ENCODE measurements at places on chromosomes 11 and 22.
A peak's percentile ranks its signal among the peaks of the same experiment; 100 is the strongest.

DNA sequence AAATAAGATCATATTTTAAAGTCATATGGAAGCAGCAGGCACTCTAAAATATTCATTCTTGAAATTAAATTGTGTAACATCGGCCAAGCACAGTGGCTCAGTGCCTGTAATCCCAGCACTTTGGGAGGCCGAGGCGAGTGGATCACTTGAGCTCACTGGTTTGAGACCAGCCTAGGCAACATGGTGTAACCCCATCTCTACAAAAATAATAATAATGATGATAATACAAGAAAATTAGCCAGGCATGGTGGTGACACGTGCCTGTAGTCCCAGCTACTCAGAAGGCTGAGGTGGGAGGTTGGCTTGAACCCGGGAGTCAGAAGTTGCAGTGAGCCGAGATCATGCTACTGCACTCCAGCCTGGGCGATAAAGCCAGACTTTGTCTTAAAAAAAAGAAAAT lies 77.4 kb downstream of the TRIM29 start:
- DNase-seq: no peak

DNA sequence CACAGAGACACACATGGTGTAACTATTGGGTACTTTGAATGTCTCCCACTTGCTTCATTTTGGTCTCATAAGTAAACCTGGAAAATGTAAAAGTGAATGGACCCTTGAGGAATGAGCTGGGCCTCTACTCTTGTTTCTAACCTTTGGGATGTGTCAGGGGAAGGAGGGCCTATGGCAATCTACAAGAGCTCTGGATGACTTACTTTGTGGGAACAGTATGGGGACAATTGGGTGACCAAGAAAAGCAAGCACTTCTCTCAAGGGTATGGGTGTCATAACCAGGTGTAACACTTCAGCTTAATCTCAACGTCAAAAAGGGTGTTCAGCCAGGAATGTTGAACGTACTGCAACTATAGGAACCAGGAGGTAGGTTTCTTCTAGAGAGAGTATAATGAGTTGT lies 144.0 kb downstream of the OPCML start:
- DNase-seq: no peak

DNA sequence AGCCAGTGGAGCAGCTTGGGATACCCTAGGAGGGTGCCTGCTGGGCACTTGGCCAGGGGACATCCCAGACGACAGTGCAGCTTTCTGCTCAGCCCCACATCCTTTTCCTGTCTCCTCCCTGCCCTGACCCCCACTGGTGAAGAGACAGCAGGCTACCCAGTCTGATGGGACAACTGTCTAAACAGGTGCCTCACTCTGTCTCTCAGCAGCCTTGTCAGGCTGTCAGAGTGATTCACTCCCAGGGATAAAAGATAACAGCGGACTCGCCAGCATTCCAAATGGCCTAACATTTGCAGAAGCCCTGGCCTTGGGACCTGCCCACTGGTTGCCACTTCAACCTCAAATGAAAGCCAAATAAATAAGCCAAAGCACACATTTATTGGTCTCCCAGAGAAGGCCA lies 318.6 kb upstream of the PLET1 start:
- no peak for DNase-seq

GRCh38 chr11:121437686-121438078 lies 14.4 kb upstream of the SORL1 start:
- no peak for DNase-seq

DNA sequence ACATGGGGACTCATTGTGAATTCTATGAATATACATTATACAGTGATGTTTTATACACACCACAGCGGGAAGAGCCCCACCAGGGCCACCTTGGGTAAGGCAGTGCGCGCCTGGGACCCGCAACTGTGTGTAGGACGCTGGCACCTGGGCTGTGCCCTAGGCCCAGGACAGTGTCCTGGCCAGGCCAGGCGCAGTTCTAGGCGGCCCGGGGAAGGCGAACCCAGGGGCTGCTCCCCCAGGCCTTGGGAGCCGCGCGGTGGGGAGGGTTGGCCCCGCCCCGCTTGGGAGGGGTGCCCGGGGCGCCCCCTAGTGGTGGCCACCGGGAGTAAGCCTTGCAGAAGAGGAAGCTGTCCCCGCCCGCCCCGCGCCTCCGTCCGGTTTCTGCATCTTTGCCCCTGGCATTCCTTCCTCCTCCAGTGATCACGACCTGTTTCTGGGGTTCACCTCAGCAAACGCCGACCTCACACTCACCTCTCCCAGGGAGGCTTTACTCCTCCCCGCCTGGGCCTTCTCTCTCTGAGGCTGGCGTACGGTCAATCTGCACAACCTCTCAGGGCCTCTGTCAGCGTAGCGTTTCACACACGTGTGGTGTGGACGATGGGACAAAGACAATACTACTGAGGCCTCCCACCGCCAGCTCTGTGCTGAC lies 9.5 kb upstream of the EHD1 start:
- DNase-seq: peak; percentile 85

DNA sequence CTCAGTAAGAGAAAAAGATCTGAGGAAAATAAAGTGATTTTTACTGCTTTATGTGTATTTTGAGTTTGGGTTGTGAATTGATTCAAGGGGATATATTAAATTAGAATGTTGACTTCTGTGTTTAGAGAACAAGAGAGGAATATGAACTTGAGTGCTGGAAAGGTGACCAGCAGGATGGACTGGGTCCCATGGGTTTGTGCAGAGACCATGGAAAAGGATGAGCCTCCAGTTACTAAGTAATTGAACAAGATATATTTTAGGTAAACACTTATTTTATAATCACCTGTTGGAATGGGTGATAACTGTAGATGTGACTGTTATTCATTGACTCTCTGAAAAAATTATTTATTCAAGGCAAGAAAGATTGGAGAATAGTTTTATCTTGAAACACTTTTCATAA lies 82.0 kb upstream of the TOP3B start:
- no peak for DNase-seq

DNA sequence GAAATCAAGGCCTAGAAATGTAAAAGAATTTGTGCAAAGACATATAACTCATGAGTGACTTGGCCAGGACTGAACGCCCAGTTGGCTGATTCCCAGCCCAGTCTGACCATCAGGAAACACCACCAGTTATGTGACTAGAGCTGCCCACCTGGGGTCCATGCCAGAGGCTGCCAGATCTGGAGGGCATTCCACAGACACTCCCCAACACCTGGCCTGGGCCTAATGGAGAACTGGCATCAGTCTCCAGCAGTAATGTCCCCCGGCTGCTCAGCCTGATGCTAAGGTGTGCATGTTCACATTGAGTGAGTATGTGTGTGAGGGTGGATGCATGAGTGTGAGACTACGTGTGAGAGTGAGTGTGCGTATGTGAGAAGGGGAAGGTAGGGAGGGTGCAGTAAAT lies 15.7 kb downstream of the PLAAT3 start:
- DNase-seq: no peak

- no peak for DNase-seq
Measured at GRCh38 chr11:79458709-79459108, 17.9 kb upstream of the TENM4 start.

DNA sequence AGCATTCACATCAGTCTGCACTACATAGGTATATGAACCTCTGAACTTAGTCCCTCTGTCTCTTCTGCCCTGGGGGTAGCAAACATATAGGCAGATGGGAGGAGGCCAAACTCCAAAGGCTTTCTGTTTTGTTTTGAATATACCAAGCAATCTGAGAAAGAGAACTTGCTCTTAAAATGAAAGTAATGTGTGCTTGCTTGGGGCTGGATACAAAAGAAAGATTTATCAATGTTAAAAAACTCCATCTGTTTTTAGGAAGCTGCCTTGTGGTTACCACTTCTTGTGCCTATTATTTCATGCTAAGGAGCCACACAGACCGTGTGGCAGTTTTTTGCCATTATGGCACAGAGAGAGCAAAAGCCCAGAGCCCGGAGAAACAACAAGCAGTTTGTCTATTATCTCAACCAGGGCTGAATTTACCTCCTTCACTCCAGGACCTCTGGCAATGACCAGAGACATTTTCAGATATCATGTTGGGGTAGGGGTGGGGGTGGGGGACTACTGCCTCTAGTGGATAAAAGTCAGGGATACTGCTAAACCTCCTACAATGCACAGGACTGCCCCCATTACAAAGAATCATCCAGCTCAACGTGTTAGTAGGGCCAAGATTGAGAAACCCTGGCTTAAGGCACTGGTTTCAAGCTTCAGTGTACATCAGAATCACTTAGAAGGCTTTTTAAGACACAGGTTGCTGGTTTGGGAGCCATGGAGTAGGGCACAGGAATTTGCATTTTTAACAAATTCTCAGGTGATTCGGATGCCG lies 124.2 kb downstream of the APIP start:
- DNase-seq: no peak

GRCh38 chr22:32475468-32476010 lies 928 bp downstream of the FBXO7 start:
- peak; percentile 55 for DNase-seq

DNA sequence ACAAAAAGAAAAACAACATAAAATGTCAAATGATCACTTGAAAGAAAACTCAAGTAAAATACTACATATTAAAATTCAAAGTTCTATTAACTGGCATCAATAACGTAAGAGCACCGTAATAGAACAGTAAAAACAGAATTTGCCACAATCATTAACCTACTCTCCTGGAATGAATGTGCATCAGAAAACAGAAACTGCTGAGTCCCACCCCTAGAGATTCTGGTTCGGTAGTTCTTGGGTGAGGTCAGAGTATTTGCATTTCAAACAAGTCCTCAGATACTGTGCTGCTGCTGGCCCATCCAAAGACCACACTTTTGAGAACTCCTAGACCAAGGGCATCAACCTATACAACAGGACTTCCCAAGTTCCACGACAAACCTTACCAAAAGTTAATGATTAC lies 23.5 kb downstream of the PITPNB start:
- no peak for DNase-seq

DNA sequence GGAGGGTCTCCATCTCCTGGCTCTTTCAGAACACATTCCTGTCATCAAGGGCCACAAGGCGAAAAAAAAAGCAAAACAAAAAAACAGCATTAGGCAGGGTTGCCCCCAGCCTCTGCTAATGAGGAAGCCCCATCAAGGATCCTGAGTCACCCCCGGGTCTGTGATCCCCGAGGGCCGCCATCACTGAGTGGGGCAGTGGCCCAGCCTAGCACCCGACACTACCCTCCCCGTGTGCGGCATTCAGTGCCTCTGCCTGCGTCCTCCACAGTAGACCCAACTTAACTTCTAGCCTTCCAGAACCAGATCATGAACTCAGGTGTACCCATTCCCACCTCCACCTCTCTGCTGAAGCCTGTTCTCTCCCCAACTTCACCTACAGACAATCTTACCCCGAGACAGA lies 6.6 kb upstream of the CDC42EP1 start:
- DNase-seq: no peak

GRCh38 chr11:111759778-111760407 lies 6.3 kb downstream of the PPP2R1B start:
- DNase-seq: no peak

GRCh38 chr11:119755356-119756071 lies 26.5 kb upstream of the NECTIN1 start:
- no peak for DNase-seq

DNA sequence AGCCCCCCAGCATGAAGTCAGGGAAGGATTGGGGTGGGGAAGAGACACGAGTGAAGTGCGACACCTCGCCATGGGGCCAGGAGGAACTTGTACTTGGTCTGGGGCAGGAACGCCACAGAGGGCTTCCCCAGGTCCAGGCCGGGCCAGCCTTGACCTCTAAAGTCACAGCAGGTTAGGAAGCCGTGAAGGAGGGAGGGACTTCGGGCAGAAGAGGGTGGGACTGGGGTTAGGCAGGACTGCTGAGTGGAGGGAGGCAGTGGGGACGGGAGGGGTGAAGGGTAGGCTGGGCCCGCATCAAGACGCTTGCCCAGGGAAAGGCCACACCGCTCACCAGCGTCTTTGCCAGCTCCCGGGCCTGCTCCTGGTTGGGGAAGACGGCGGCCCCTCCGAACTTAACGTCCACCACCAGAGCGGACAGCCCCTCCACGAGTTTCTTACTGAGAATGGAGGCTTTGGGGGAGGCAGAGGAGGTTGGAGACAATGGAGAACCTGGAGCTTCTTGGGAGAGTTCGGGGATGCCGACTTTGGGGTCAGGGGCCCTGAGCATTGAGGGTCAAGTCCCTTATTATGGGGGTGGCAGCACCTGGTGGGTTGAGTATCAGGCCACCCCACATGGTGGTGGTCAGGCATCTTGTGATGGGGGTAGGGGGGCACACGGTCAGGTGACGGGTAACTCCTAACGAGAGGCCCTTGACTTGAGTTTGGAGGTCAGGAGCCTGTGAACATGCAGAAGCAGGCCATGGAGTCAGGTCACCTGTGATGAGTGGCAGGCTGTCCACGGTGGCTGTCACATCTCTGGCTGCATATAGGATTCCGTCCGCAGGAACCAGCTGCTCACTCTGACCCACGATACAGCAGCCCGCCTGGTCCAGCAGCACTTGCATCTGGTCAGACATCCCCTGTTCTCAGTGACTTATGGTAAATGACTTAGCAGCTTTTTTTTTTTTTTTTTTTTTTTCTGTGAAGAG lies 1.7 kb upstream of the SCO2 start:
- DNase-seq: no peak

DNA sequence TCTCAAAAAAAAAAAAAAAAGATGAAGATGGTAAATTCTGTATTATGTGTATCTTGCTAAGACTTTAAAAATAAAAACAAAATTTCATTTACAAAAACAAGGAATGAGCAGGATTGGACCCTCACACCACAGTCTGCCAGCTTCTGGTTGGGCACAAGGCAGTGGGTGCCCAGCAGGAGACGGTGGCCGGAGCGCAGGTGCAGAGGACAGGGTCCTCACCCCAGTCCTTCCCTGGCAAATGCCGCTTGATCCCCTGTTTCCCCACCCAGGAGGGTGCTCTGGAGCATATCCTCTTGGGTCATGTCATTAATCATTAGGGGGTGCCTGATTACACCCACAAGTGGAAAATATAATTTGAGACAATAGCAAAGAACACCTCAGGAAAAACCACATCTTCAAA lies 31.2 kb downstream of the SHANK2 start:
- no peak for DNase-seq

DNA sequence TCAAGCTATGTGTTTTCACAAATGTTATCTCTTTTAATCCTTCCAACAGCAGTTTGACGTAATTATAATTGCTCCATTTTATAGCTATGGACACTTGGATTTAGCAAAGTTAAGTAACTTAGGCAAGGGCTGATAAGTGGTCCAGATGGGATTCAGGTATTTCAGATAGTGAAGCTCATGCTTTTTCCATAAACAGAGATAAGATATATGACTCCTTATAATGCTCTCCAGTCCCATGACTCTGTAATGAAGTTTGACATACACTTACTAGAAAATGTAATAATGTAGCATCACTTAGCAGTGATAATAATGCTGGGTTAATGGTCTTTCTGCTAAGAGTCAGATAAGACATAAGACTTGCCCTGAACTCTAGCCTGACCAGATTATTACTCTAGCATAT lies 892.1 kb downstream of the LRRC4C start:
- DNase-seq: no peak

Measured in stimulated activated naive CD4-positive, alpha-beta T cell (primary cell).